T-cell (primary cell): ENCODE measurements at places on chromosomes 7 and 10. TPM values are rescaled to one million over a fixed set of nuclear protein-coding genes. Genes with fewer than 3 reads are reported as not detected.

Gene TMEM26
- not detected for total RNA-seq

Gene IDI2
- total RNA-seq = not detected

Gene SPOCK2
- total RNA-seq = 547 TPM

Gene FZD1
- total RNA-seq = 0.47 TPM

Gene NSMCE4A
- total RNA-seq = 78.8 TPM

Gene PILRA
- total RNA-seq = 7.1 TPM

Gene SEMA3D
- total RNA-seq = 0.29 TPM

Gene NPY4R2
- total RNA-seq = not detected

Gene CDK1
- total RNA-seq = 1.2 TPM

Gene HERPUD2
- 67.5 TPM for total RNA-seq

Gene RPP30
- total RNA-seq = 24.8 TPM

Gene CFAP43
- total RNA-seq = not detected

Gene AGR2
- not detected for total RNA-seq

Gene FKBP14
- 5.0 TPM for total RNA-seq

Gene RPEL1
- not detected for total RNA-seq

Gene STK31
- 0.50 TPM for total RNA-seq

Gene BAMBI
- 2.1 TPM for total RNA-seq

Gene OR2A2
- total RNA-seq = not detected
